ENCODE measurements at places on chromosomes 12 and 14.

- no peak for DNase-seq
Observed at GRCh38 chr12:66726556-66726955, 47.7 kb upstream of the GRIP1 start.

GRCh38 chr12:9773216-9773877 is 12.6 kb upstream of the CD69 start:
- DNase-seq = no peak

DNA sequence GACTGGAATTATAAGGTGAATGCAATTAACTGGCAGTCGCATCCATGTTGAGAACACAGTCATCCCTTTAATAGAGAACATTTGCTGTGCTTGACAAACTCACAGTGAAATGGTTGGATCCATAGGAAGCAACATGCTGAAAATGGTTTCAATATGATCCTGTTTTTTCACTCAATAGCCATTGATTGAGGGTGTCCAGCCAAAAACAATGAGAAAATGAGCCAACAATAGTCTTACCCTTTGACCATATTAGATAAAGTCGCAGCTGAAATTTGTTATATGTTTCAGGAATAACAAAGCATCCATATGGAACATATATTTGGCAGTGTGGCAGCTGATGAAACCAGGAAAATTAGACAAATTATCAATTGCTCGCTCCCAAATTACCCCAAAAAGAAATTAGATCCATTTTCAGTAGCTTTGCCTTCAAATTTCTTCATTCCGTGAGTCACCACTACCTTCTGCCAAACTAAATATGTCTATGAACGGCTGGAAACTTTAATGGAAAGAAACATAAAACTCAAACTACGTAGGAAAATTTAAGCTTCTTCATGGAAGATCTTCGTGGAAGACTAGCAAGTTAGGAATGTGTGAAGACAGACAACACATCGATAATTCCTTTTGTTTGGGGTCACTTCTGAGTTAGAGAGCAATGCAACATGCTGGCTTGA is 17.4 kb downstream of the IGF1 start:
- no peak for DNase-seq

- DNase-seq = no peak
Observed at GRCh38 chr12:66405395-66405794, 103.1 kb downstream of the HELB start.

- DNase-seq = no peak
Observed at GRCh38 chr12:61566183-61566582, 694.0 kb upstream of the USP15 start.

Data from GM20000 (cell line).